ENCODE measurements at places on chromosomes 12 and 14.

DNA sequence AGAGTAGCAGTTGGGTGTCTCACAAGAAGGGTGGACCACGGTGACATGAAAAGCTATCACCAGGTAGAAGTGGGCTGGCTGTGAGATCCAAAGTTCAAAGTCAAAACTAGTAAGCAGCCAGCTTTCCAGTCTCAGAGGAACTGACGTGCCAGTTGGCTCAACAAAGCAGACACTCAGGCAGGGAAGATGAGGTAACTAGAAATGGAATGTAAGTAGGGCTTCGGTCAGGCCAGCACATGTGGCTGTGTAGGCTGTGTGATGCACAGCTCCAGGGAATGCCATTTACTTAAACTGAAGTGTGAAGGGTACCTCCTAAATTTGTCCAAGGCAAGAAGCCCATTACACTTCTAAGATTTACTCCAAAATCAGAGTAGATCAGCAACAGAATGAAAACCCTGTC is 43.6 kb downstream of the PTPRR start:
- no peak for DNase-seq

GRCh38 chr14:38248321-38249028 is 7.4 kb downstream of the CLEC14A start:
- DNase-seq, result no peak

GRCh38 chr14:106694638-106695393 is 1168.4 kb downstream of the TMEM121 start:
- peak; percentile 59 for DNase-seq

DNA sequence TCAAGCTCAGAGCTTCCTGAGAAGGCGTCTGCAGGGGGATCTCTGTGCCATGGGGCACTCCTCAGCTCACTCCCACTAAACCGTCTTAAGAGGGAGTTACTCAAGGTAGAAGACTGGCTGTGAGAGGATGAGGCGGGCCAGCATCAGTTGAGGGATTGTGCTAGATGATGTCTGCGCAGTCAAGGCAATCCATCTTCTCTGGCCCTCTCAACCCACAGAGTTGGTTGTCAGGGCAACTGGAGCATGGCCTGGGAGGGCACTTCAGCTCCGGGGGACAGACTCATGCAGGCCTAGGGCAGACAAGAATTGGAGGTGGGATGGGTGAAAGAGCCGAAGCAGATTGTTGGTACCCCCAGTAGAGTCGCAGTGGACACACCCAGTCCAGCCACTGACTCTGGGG is 9.0 kb downstream of the GSTZ1 start:
- DNase-seq, result no peak

GRCh38 chr14:68823434-68824206 is 30.8 kb upstream of the ZFP36L1 start:
- DNase-seq, result no peak

Data from GM13976 (cell line).